ENCODE measurements at places on chromosomes 1 and 21.

DNA sequence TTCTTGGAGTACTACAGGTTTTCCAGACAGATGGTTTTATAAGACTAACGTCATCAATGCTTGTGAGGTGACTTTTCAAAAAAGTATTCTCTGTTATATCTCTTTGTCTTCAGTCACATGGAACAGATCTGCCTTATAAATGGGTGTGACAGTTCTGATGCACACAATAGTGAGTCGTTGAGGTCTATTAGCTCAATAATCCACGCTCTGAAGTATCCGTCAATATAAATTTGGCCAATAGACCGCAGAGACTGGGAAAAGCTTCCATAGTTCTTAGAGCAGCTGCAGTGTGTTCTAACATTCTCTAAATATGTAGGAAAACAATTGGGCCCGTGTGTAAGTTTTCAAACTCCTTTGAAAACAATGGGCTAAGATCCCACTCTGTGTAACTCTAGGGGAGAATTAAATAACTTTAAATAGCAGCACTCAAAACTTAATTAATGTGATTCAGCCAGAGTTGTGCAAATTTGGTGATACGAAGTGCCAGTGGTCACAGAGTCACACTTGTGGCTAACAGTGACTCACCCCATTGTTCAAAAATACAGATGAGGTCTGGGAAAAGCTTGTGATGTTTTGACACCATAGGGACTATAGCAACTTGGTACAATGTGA, 316.0 kb downstream of the LMO4 start:
- no peak for DNase-seq

GRCh38 chr1:227938911-227939790, 8.6 kb downstream of the WNT9A start:
- DNase-seq = no peak

DNA sequence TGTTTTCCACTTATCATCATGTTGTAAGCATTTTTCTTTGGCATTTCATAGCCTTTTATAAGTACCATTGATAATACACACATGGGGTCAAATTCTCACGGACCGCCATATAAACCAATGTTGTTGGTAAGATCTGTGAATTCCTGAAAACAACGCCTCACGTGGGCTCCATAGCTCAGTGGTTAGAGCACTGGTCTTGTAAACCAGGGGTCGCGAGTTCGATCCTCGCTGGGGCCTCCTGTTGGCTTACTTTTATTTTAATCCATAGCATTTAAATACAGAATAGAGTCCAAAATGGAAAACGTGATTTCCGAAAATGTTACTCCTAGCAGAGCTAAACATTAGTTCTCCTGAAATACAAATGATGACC, 83.1 kb downstream of the HHIPL2 start:
- peak; percentile 50 for DNase-seq

GRCh38 chr1:236904892-236905741, 99.1 kb downstream of the MT1HL1 start:
- DNase-seq = no peak

GRCh38 chr1:90291431-90292216, 296.7 kb downstream of the ZNF326 start:
- no peak for DNase-seq

GRCh38 chr1:21931171-21932093, 5.7 kb downstream of the HSPG2 start:
- DNase-seq = no peak

DNA sequence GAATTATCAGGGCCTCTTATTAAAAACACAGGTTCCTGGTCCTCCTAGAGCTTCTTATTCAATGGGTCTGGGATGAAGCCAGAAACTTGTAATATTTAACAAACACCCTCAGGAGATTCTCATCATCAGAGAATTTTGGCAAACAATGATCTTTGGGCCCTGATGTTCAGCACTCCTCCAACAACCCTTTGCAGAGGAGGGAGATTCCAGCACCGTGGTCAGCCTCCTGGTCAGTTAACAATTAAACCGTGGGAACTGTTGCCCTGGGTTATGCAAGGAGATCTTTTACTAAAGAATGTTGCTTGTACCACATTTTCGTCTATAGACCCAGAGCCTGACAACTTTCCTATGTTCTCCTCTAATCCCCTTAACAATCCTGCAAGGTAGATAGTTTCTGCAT, 294.4 kb downstream of the PLPP3 start:
- no peak for DNase-seq

DNA sequence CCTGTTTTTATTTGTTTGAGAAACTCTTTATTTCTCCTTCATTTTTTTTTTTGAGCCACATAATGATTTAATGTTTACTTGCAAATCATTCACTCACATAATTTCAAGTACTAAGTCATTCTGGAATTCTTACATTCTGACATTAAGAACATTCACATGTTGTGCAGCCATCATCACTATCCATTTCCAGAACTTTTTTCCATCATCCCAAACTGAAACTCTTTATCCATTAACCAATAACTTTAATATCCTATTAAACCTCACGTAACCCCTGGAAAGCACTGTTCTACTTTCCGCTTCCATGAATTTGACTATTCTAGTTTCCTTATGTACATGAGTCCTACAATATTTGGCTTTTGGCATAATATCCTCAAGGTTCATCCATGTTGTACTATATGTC, 52.5 kb upstream of the TEKT2 start:
- DNase-seq = no peak

- no peak for DNase-seq
These were observed 27.7 kb downstream of the C1QB start for GRCh38 chr1:22680726-22681125.

Measured in naive thymus-derived CD8-positive, alpha-beta T cell (primary cell).